ENCODE measurements at places on chromosomes 11 and 22.

GRCh38 chr11:115710426-115710825 is 206.2 kb upstream of the CADM1 start:
- no peak for DNase-seq

DNA sequence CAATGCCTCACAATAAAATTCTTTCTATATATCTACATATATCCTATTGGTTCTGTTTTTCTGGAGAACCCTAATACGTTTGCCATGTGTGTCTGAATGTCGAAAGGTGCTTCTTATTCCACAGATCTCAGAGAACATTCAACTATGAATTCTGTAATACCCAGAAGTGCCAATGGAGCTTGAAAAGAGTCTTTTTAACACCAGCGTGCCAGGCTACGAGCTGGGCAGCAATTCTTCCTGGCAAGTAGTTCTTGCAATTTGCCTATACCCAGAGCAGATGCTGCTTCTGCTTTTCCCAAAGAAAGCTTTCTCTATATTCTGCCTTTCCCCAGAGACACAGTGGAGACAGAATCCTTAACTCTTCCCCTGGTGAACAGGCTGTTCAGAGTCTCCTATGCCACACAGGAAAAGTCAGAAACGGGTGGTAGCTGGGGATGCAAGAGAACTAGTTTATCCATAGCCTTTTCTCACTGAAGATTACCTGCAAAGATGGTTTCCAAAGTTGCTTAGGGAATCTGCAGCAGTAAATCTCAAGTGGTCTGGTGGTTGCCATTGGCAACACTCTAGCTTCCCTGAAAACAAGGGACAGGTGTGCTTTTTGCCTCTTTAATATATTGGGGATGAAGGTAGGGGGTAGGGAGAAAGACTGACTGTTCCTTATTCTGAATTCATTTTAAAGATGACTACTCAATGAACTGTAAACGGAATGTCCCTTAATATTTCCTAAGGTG is 16.8 kb upstream of the PAFAH1B2 start:
- no peak for DNase-seq

DNA sequence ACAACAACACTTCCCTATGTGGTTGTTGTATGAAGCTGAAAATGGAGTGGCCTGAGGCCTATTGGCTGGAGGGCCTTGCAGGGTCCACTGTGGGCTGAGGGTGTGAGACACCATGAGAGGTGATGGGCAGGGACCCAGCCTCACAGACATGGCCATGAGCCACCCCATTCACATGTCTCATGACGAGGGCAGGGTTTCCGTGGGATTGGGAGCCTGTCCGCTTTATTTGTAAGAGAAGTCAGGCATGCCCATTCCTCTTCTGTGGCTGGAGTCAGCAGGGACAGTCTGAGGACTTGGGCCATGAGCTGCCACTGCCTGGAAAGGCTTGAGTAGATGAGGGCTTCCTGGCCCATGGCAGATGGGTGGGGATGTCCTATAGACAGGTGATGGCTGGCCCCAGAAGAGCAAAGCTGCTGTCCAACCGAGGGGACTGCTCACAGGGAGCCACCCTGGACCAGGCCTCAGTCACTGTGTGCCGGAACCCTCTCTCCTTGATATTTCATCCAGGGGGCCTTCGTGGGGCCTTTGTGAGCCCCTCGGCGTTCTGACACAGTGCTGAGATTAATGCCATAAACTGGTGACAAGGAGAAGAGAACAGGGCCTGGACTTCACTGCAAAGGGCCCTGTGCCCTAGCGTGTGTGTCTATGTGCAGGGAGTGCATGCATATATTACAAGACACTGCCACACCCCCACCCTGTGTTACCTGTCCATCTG is 971.9 kb downstream of the BRD1 start:
- DNase-seq: no peak

GRCh38 chr22:39095971-39096370 is 1.1 kb upstream of the APOBEC3H start:
- DNase-seq: no peak

GRCh38 chr11:28849053-28849452 is 740.9 kb downstream of the METTL15 start:
- no peak for DNase-seq

DNA sequence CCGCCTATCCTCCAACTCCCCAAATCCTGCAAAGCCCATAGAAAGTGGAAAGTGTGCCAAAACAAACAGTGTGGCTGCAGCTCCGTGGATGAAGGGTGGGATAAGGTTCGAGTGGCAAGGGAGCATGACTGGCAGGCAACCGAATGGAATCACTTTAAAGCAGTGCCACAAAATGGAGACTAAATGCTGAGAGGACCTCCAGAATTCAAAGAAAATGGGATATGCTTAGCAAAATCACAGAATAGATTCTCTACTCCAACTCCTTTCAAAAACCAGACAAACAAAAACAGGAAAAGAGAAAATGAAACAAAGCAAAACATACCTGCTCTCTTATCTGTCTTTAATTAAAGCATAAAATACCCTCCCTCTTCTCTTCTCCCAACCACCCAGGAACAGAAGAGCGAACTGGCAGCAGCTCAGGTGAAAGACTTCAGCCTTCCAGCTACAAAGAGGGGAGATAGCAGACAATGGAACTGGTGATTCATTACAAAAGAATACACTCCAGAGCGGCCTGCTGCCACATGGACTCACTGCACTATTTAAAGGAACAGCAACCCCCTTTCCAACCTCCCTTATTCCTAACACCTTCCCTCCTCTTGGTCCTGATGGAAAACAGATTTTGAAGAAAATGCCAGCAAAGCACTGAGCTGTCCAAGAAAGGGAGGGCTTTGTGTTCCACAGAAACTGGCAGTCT is 118.5 kb downstream of the APOL5 start:
- peak; percentile 9 for DNase-seq
